SHP77 treated with DMSO at 0.1 percent for 48 hours (cell line): ENCODE measurements at places on chromosomes 1 and 21.

- DNase-seq: no peak
Observed at GRCh38 chr1:6891781-6892579, 106.7 kb downstream of the CAMTA1 start.

DNA sequence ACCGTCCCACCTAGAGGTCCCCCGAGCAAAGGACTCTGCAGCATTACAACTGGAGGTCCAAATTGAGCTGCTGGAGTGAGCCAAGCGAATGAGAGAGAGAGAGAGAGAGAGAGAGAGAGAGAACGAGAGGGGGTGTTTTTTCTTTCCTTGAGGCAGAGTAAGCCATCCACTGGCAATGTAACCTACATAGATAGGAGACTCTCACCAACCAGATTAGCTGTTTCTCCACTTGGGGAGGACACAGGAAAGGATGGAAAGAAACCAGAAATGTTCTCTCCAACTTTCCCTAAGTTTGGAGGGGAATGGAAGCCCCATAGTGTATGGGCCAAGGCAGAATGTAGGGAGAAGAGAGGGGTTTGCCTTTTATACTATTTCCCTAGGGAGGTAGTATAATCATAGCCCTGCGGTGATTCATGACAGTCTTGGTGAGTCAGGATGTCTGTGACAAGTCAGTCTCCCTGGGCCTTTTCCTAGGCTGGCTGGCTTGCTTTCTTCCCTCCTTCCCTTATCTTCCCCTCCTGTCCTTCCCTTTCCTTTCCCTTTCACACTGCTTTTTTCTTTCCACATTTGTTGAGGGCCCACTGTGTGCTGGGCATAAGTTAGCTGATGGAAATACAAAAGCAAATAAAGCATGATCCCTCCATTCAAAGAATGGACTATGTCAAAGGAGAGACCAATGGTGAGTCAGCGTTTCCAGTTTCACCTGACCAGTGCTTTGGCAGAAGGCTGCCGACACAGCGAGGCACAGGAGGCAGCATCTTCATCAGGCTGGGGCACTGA is 7.1 kb downstream of the FNDC7 start:
- no peak for DNase-seq

GRCh38 chr1:222828939-222829338 is 14.1 kb downstream of the DISP1 start:
- no peak for DNase-seq

GRCh38 chr1:3219005-3219790 is 150.2 kb downstream of the PRDM16 start:
- no peak for DNase-seq

- DNase-seq: no peak
Observed at GRCh38 chr1:231274119-231274825, 33.3 kb downstream of the GNPAT start.

- no peak for DNase-seq
Observed at GRCh38 chr1:48341221-48341620, 118.7 kb downstream of the SLC5A9 start.
